Stimulated activated CD4-positive, alpha-beta T cell treated with anti-CD3 and anti-CD28 coated beads, Interleukin-4, amount 100 ng/mL, for 4 hours (primary cell): ENCODE measurements at places on chromosomes 6 and 20.

- DNase-seq: no peak
Observed at GRCh38 chr6:33934731-33935270, 131.0 kb upstream of the MLN start.

- DNase-seq: peak; percentile 61
Observed at GRCh38 chr6:43172104-43173007, 1.3 kb downstream of the SRF start.

- DNase-seq: no peak
Observed at GRCh38 chr6:31620586-31621319, at the start of gene PRRC2A. TSS of gene PRRC2A (plus strand) at chr6:31620715. CDS start at chr6:31622790, 2,075 bp downstream.

GRCh38 chr6:167996424-167997199, 859 bp upstream of the KIF25 start:
- DNase-seq: no peak

DNA sequence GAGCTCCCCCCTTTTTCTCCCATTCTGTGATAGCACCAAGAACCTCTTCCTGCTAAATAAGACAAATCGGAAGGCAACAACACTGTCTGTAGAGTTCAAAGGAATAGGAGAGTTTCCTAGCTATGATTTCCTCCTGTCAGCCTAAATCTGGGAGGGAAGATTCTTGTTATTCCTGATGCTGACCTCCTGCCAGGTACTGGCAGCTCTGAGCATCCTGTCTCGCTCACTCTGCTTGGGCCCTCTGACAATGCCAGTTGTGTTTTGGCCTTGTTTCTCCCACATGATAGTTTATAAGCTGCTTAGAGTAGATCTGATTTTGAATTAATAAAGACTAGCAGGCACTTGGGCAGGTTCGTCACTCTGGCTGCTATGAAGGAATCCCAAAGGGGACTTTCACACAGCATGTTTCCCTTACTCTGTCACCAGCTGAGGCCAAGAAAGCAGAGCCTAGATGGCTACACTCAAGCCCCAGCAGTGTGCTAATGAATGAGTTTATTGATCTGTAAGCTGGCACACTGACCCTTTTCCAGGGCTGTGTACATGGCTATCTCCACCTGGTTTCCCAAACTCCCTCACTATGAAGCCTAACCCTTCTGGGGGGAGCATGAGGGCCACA, 52.3 kb downstream of the UQCC1 start:
- no peak for DNase-seq

DNA sequence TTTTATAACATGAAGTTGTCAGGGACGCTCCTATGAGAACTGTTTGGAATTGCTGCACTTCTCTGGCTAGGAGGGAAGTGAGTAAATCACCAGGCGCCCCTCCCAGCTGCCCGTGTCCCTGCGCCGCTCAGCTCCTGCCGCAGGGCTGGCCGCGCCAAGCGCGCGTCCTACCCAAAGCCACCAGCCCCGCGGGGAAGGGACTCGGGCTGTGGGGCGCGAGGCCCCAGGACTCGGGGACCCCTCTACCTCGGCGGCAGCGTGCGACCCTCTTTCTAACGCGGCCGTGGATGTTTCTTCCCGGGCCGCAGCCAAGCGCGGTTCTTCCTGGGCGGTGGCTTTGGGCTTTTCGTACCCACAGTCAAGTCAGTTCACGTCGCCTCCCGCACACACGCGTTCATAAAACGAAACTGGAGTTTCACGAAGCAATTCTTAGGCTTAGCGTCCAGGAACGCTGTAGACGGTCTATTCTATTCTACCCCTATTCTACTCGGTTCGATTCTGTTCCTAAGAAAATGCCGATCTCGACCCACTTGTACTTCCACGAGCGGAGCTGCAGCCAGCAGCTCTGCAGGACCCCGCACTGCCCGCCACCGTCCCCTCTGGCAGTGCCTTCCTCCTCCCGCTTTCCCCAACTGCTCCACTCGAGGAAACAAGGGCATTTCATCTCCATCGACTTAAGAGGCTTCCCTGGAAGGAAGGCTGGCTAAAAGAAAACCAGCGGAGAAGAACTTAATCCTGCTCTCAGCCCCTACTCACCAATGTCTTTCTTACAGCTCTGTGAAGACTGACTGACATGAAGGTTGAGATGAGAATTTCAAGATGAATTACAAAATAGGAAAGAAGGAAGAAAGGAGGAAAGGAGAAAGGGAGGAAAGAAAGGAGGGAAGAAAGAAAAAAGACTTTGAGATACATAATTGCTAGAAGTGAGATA, 15.4 kb downstream of the FOXC1 start:
- DNase-seq: no peak

- peak; percentile 72 for DNase-seq
Observed at GRCh38 chr6:112016320-112016719, 37.6 kb upstream of the CCN6 start.

DNA sequence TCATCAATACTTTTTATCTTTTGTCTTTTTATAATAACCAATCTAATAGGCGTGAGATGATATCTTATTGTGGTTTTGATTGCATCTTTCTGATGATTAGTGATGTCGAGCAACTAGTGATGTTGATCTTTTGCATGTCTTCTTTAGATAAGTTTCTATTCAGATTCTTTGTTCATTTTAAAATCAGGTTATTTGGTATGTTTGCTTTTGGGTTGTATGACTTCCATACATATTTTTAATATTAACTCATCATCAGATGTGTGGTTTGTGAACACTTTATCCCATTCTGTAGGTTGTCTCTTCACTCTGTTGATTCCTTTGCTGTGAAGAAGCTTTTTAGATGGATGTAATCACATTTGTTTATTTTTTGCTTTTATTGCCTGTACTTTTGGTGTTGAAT, 295.8 kb downstream of the BCKDHB start:
- DNase-seq: no peak

GRCh38 chr20:47810116-47810677, 24.9 kb upstream of the SULF2 start:
- no peak for DNase-seq

DNA sequence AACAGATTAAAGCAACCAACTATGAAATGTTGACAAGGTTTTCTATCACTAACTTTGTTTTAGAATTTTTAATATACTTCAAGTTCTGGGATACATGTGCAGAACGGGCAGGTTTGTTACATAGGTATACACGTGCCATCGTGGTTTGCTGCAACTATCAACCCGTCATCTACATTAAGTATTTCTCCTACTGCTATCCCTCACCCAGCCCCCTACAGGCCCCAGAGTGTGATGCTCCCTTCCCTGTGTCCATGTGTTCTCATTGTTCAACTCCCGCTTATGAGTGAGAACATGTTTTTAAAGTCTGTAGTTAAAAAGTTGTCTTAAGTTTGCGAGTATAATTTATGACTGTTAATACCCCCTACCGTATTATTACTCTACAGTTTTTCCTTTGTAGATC, 844.3 kb upstream of the MANEA start:
- DNase-seq: no peak

GRCh38 chr20:60808003-60808672, 443.9 kb upstream of the CDH4 start:
- DNase-seq: no peak
